Mesothelial cell of epicardium (in vitro differentiated cells): ENCODE measurements at places on chromosomes 3 and 15.
A peak's percentile ranks its signal among the peaks of the same experiment; 100 is the strongest.

DNA sequence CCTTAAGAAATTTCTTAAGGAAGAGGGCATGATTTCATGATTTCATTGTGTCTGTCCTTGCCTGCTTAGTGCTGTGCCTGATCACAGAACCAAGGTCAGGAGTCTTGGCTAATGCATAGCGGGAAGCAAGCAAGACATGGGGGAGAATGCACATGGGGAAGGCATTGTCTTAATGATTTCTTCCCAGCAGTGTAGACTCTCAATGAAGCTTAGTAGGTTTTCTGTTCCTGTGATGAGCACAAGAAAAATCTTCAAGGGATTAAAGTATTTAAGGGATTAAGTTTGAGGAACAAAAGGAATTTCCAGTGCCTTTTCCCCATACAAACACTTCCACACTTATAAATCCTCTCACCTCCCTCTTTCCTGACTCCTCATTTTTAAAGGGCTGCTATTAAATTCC lies 46.9 kb upstream of the SEMA6D start:
- no peak overlapping the region for H3K4me3 ChIP-seq
- H3K4me1 ChIP-seq: peaks cover 11% of the 10 kb centered on the region
- DNase-seq: no peak
- no peaks in the 10 kb centered on the region for H3K36me3 ChIP-seq
- no peaks in the 10 kb centered on the region for H3K27me3 ChIP-seq

GRCh38 chr3:166526881-166527280 lies 689.7 kb upstream of the BCHE start:
- no peak overlapping the region for H3K27ac ChIP-seq
- H3K27me3 ChIP-seq: no peaks in the 10 kb centered on the region
- no peak for DNase-seq

DNA sequence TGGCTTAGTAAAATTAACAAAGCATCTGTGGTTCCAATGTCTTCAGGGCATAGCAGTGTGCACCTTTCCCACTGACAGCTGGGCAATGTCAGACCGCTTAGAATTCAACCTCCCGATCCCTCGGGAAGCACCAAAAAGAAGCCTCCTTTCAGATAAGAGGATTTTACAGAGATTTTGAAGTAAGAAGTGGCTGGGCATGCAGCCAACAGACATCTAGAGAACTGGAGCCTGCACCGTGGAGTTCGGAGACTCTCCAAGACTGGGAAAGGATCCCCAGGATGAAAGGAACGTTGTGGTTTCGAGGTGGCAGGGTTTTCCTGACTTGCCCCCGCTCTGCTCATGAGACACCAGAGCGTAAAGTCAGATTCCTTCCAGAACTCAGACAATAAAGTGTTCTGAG lies 5.3 kb downstream of the FAM174B start:
- peak; percentile 36 for DNase-seq
- H3K27me3 ChIP-seq: peaks cover 25% of the 10 kb centered on the region
- peaks cover 47% of the 10 kb centered on the region for H3K4me1 ChIP-seq
- H3K36me3 ChIP-seq: peaks cover 3% of the 10 kb centered on the region
- H3K4me3 ChIP-seq: no peak overlapping the region

GRCh38 chr15:87227846-87228245 lies 1028.7 kb downstream of the NTRK3 start:
- H3K4me1 ChIP-seq: peaks cover 4% of the 10 kb centered on the region
- H3K36me3 ChIP-seq: no peaks in the 10 kb centered on the region
- no peak overlapping the region for H3K27ac ChIP-seq
- H3K27me3 ChIP-seq: no peaks in the 10 kb centered on the region
- no peak for DNase-seq

DNA sequence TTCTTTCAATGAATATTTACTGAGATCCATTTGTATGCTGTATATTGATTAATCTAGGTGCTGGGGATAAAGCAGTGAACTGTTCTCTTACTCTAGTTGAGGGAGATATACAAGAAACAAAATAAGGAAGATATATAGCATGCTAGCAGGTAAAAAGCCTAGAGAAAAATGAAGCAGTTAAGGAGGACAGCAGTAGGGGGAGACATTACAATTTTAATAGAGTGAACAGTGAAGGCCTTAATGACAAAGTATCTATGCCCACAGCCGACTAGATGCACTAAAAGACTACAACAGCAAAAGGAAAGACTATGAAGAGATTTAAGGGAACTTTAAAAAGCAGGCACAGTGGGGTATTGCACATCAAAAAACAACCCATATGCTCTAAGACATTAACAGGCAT lies 81.4 kb downstream of the XRN1 start:
- no peaks in the 10 kb centered on the region for H3K4me1 ChIP-seq
- H3K36me3 ChIP-seq: peaks cover 25% of the 10 kb centered on the region
- H3K27me3 ChIP-seq: no peaks in the 10 kb centered on the region
- no peak overlapping the region for H3K4me3 ChIP-seq
- no peak overlapping the region for H3K27ac ChIP-seq
- no peak for DNase-seq

GRCh38 chr15:31031471-31032067 lies 40.1 kb upstream of the MTMR10 start:
- H3K27ac ChIP-seq: peak overlapping the region; percentile 64
- no peaks in the 10 kb centered on the region for H3K27me3 ChIP-seq
- H3K36me3 ChIP-seq: no peaks in the 10 kb centered on the region
- peaks cover 29% of the 10 kb centered on the region for H3K4me1 ChIP-seq
